ENCODE measurements at places on chromosomes 4 and X.

- peak; percentile 48 for DNase-seq
Observed at GRCh38 chrX:13094828-13095341, 50.5 kb upstream of the FAM9C start.

DNA sequence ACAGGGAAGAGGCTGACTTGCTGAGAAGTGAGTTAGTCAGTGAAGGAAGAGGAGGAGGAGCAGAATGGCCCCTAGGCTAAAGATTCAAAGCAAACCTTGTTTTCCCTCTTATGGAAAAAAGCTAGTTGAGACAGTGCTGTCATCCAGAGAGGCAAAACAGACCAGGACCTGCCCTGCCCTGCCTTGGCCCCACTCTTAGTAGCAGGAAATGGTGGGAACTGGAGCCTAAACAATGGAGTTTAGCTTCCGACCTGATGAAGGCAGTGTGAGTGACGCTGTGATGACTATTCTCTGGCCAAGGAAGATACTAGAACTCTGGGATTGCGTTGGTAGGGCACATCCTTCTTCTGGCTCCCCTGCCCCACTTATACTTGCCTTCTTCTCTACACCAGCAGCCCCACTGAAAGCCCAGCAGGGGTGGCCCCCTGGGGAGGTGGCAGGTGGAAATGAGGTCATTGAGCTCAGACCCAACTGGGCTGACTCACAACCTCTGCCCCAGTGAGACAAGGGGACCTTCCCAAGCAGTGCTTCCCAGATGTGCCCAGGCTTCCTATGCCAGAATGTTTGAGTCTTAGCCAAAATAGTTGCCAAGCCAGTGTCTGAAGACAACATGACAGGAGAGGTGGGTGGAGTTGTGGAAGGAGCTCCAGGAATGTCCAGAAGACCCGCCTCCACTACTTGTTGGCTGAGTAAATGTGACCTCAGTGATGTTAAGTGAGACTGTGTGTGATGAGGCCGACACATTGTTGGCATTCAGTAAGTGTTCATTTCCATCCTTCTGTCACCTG lies 38.8 kb downstream of the MSN start:
- DNase-seq, result peak; percentile 29

GRCh38 chrX:121013897-121014455 lies 28.4 kb upstream of the CT47A1 start:
- DNase-seq, result no peak

GRCh38 chrX:643241-643595 lies 12.6 kb downstream of the SHOX start:
- no peak for DNase-seq

DNA sequence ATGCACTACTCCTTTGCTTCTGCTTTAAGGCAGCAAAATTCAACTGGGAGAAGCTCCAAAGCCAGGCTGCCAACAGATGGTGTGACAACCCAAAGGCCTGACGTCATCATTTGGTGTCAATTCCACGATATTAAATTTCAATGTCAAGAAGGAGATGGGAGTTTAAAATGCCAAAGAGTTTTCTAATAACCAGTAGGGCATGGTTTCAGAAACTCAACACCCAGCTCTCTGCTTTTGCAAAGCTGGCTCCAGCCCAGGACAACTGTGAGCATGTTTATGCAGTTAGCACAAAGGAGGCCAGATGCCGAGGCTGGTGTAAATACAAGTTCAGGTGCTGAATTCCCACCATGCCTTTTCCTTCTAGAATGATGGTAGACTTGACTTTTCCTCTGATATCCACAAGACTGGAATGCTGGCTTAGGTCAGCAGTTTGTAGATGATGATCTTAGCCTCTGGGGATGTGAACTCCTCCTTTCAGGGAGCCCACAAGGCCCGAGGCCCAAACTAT lies 67.3 kb downstream of the AFAP1 start:
- peak; percentile 67 for DNase-seq

GRCh38 chr4:38860788-38861424 lies 4.3 kb upstream of the TLR6 start:
- no peak for DNase-seq

DNA sequence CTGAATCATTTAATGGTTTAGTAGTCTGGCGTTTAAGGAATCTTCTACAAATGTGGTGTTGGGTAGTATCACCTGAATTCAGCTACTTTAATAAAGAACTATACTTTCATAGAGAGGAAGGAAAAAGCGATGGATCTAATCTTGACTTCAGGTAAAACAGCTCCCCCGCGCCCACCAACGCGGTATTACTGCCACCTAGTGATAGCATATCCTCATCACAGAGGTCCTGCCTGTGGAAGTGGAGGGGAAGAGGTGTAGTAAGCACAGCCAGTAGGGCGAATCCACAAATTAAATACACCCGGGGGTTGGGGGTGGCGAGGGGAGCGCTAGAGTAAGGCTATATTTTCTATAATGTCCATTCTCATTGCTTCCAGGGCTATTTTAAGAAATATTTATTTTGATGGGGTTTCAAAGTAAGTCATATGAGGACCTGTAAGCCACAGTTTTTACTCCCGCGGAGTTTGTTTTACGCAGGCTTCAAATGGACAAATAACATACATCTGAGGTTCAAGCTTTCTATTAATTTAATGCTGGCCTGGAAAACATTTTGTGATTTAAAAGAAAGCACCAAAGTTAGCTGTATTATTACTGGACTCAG lies 8.3 kb upstream of the DAPP1 start:
- peak; percentile 13 for DNase-seq
